ENCODE measurements at places on chromosomes 7 and 10. TPM values are rescaled to one million over a fixed set of nuclear protein-coding genes. Genes with fewer than 3 reads are reported as not detected.

Gene RET
- total RNA-seq: 5.4 TPM

GRCh38 chr7:41996381-41997035 lies 240.5 kb downstream of the GLI3 start:
- no peak for DNase-seq

- no peak for DNase-seq
Observed at GRCh38 chr10:33187427-33187999, 147.0 kb downstream of the NRP1 start.

GRCh38 chr10:64659311-64659710 lies 1138.1 kb downstream of the REEP3 start:
- no peak for DNase-seq

Gene MUC3A
- total RNA-seq: 3.0 TPM

GRCh38 chr7:55092186-55092974 lies 73.6 kb downstream of the EGFR start:
- DNase-seq: no peak
